ENCODE measurements at places on chromosomes 6 and 20. TPM values are rescaled to one million over a fixed set of nuclear protein-coding genes. Genes with fewer than 3 reads are reported as not detected.

PNLDC1 gene
- total RNA-seq = 1.5 TPM

ANKRD66 gene
- total RNA-seq = not detected

TRIM31 gene
- total RNA-seq = not detected

PRPH2 gene
- total RNA-seq = not detected

BPIFB1 gene
- total RNA-seq = not detected

BMP6 gene
- total RNA-seq = 11.2 TPM

PRR18 gene
- not detected for total RNA-seq

OR2H1 gene
- total RNA-seq = not detected

DPPA5 gene
- total RNA-seq = not detected

CDK19 gene
- 18.9 TPM for total RNA-seq

NT5E gene
- 12.8 TPM for total RNA-seq

MUC21 gene
- not detected for total RNA-seq

PPP1R16B gene
- total RNA-seq = 1.7 TPM

PNPLA1 gene
- total RNA-seq = 26.7 TPM

HLA-DPB1 gene
- 84.0 TPM for total RNA-seq

GINM1 gene
- 37.3 TPM for total RNA-seq

PIM1 gene
- total RNA-seq = 136 TPM
